Activated CD4-positive, alpha-beta memory T cell treated with anti-CD3 and anti-CD28 coated beads for 36 hours (primary cell): ENCODE measurements at places on chromosomes 2 and 18. TPM values are rescaled to one million over a fixed set of nuclear protein-coding genes. Genes with fewer than 3 reads are reported as not detected.
A peak's percentile ranks its signal among the peaks of the same experiment; 100 is the strongest.

Gene TLX2
- 0.94 TPM for total RNA-seq

Gene LGALSL
- total RNA-seq: 1.5 TPM

DNA sequence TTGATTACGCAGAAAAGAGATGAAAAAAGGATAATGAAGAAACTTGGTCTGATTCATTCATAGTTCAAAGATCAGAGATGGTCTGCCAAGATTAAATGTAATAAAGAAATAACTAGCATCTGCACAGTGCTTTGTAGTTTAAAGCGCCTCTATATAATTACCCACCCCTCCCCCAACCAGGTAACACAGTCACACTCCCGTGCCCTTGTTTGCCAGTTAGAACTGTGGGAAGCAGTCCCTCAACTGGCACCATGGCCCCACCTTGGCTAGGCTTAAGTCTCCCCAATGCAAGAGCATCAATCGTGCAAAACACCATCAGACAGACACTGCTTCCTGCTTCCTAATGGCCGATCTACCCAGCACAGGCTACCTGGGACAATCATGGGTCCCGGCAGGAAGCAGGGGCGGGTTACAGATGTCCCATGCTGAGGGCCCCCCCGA, 11.6 kb downstream of the ADCY3 start:
- H3K36me3 ChIP-seq: peaks cover 31% of the 10 kb centered on the region
- no peaks in the 10 kb centered on the region for H3K27me3 ChIP-seq
- no peak overlapping the region for H3K27ac ChIP-seq
- no peak overlapping the region for H3K4me3 ChIP-seq

DNA sequence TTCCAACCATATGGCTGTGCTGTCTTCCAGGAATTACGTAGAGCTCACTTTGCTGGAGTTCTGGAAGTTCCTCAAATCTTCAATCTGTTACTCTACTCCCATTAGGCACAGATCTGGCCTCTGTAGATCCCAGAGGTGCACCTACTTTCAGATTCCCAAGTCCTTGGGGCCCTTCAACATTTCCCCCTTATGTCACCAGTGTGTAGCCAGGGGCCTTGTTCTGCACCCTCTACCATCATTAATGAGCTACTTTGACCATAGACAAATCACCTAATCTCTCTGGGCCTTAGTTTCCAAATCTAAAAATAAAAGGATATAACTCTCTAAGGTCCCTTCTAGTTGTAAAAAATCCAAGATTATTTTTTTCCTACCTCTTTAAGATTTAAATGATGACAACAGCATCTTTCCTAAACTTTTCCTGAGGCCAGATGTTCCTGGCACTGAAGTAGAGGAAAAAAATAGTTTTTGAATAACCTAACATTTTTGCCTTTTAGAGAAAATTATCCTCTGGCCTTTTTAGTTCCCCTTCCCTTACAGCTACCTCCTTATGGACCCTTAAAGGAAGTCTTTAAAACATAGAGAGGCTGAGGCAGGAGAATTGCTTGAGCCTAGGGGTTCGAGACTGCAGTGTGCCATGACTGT, 31.0 kb upstream of the WIPF1 start:
- H3K27me3 ChIP-seq: no peaks in the 10 kb centered on the region
- DNase-seq: no peak
- H3K27ac ChIP-seq: peak overlapping the region; percentile 21

Gene CXCR1
- not detected for total RNA-seq

DNA sequence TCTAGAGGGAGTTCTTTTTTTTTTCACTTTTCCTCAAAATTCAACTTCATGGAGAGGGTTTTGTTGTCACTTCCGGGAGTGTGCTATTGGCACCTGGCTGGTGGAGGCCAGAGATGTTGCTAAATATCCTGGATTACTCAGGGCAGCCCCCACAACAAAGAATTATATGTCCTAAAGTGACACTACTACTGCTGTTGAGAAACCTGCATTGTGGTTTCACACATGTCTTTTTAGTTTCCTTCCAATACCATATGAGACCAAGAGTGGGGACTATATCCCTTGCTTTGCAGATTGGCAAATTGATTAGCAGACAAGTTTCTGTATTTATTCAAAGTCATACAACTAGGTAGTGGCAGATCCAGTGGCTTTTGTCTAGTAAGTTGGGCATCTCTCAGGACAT, 826.8 kb downstream of the TRIB2 start:
- H3K4me3 ChIP-seq: no peak overlapping the region
- H3K4me1 ChIP-seq: no peaks in the 10 kb centered on the region
- DNase-seq: no peak
- H3K36me3 ChIP-seq: no peaks in the 10 kb centered on the region
- H3K27me3 ChIP-seq: no peaks in the 10 kb centered on the region
- H3K27ac ChIP-seq: no peak overlapping the region

Gene ST8SIA5
- not detected for total RNA-seq

DNA sequence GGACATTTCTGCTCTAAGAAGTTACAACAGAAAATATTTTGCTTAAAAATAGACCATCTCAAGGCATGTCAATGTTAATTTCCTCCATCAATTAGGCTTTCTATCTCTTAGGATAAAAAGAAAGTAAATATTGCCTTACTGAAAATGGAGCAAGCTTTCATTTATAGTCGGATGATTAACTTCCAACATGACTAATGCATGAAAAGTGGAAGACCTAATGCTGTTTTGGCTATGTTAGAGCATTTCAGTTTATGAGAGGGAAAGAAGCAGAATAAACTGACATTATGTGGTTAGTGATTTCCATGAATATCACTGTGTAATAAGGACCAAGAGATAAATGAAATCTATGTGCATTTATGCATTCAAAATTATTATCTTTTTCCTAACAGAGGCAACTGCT, 475.2 kb upstream of the UBE2E3 start:
- H3K36me3 ChIP-seq: no peaks in the 10 kb centered on the region
- no peak overlapping the region for H3K4me3 ChIP-seq
- no peaks in the 10 kb centered on the region for H3K4me1 ChIP-seq

GRCh38 chr2:229652796-229653195, 61.6 kb downstream of the DNER start:
- H3K27ac ChIP-seq: no peak overlapping the region
- no peaks in the 10 kb centered on the region for H3K36me3 ChIP-seq
- H3K27me3 ChIP-seq: peaks cover 13% of the 10 kb centered on the region

Gene CFAP65
- not detected for total RNA-seq

DNA sequence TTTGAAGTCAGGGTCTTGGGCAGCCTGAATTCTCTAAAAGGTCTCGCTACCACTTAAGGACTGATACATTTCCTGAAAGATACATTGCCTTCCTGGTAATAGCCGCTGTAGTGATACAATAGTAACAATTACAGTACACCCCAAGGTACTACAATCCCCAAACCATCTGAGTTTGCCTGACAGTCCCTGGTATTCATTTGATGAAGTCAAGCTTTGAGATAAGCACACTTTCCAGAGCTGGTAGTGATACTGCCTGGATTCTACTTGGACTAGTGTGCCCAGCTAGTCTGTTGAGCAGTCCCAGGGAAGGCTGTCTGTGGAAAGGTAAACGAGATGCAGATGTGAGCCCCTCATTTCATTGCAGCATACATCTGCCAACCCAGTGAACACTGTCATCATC, 24.4 kb upstream of the ITGB6 start:
- H3K36me3 ChIP-seq: no peaks in the 10 kb centered on the region
- peaks cover 16% of the 10 kb centered on the region for H3K27me3 ChIP-seq
- no peak overlapping the region for H3K4me3 ChIP-seq
- H3K27ac ChIP-seq: peak overlapping the region; percentile 73

DNA sequence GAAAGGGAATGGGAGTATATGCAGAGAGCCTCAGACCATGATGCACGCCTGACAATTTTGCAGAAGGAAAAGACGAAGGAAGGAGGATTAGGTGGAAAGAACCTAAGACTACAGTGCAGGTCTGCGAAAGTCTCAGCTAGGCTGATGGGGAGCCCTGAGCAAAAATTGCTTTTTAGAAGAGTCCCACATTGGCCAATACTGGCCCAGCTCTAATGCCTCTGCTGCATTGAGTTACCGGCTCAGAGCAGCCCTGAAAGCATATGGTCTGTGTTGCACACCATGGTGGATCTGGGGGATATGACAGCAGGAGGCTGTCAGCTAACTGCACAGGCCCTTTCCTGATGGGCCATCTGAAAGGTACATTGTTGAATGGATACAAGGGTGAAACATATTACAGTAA, 48.3 kb upstream of the CAVIN2 start:
- no peaks in the 10 kb centered on the region for H3K36me3 ChIP-seq
- DNase-seq: no peak
- H3K4me1 ChIP-seq: no peaks in the 10 kb centered on the region
- H3K27me3 ChIP-seq: peaks cover 13% of the 10 kb centered on the region

DNA sequence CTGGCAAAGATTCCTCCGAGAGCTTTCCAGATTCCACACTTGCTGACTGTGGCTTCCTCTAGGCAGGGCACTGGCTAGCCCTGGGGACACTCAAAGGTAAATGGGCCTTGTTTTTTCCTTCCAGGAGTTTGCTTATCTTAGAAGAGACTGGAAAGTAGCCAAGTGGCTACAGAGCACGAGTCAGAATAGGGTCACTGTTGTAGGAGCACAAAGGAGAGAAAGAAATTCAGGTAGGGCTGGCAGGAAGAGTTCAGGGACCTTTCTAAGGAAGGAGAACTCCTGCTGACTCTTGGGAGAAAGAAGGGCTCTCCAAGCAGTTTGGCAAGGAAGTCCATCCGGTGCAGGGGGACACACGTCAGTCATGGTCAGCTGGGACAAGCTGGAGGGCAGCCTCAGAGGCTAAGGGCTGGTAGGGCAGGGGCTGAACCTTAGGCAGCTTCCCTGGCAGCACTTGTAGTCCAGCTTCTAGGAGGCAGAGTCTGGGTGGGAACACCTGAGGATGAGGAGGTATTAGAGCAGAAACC, 39.5 kb downstream of the NIFK start:
- no peaks in the 10 kb centered on the region for H3K27me3 ChIP-seq
- H3K27ac ChIP-seq: no peak overlapping the region
- DNase-seq: no peak
- peaks cover 45% of the 10 kb centered on the region for H3K4me1 ChIP-seq

Gene KHK
- 13.3 TPM for total RNA-seq

DNA sequence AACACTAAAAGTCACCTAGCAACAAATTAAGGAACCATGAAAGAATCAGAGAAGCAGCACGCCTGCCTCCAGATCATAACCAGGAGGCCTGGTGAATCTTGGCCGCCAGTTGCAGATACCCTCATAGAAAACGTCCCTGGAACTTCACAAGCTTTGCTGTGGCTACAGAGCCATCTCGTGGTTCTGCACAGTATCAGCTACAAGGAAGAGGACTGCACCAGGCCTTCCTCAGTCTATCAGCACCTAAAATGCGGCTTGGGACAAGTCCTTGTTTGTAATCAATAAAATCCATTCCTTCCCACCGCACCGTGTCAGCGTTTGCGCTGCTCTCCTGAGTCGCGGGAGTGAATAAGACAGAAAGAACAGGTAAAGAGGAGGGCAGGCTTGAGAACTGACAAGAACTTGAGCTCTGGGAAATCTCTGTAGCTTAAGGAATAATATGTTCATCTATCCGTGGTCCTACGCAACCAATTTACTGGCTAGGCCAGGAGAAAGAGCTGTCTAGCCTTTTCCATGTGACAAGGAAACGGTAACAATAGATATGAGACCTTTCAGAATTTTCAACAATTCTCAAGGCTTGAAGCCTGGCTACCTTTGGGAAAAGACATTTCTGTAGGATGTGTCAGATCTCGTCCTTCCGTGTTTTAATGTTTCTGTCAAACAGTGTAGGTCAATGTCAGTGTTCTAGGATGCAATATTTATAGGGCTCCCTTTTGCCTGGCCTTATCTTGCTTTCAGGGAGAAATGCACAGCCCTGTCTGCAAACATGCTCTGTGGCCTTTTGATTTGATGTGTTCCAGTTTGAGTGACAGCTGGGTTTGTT, 128.5 kb upstream of the RAB12 start:
- no peak for DNase-seq
- H3K4me3 ChIP-seq: no peak overlapping the region
- H3K36me3 ChIP-seq: no peaks in the 10 kb centered on the region
- no peak overlapping the region for H3K27ac ChIP-seq
- no peaks in the 10 kb centered on the region for H3K4me1 ChIP-seq

DNA sequence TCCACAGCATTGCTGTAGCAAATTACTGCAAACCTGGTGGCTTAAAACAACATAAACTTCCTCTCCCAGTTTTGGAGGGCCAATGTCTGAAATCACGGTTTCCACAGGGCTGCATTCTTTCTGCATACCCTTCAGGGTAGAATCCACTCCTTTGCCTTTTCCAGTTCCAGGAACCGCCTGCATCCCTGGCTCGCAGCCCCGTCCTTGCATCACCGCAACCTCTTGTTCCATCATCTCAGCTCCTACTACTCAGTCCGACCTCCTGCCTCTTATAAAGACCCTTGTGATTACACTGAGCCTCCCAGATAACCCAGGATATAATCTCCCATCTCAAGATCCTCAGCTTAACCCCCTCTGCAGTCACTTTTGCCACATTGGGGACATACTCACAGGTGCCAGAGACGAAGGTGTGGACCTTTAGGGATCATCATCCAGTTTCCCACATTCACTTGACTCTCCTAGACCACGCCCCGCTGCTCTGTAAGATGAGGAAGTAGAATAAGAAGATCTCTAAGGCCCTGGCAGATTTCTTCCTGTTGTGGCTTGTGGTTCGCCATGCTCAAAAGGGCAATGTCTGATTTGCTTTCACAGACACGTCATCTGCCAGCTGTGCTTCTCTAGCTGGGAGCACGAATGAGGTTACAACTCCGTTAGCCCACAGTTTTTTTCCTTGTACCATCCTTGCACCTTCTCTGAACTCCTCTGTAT, 103.6 kb upstream of the AGAP1 start:
- H3K27me3 ChIP-seq: peaks cover 5% of the 10 kb centered on the region
- H3K36me3 ChIP-seq: no peaks in the 10 kb centered on the region
- H3K4me1 ChIP-seq: peaks cover 12% of the 10 kb centered on the region
- no peak overlapping the region for H3K4me3 ChIP-seq

Gene IL36G
- total RNA-seq: not detected

- H3K27ac ChIP-seq: no peak overlapping the region
- no peak for DNase-seq
- H3K27me3 ChIP-seq: no peaks in the 10 kb centered on the region
- H3K36me3 ChIP-seq: no peaks in the 10 kb centered on the region
- no peak overlapping the region for H3K4me3 ChIP-seq
Measured at GRCh38 chr2:81087646-81088045, 783.1 kb upstream of the LRRTM1 start.

- H3K27me3 ChIP-seq: no peaks in the 10 kb centered on the region
- no peaks in the 10 kb centered on the region for H3K4me1 ChIP-seq
- no peak overlapping the region for H3K4me3 ChIP-seq
- no peak for DNase-seq
- no peak overlapping the region for H3K27ac ChIP-seq
- no peaks in the 10 kb centered on the region for H3K36me3 ChIP-seq
Measured at GRCh38 chr2:103810875-103811274, 1043.0 kb upstream of the POU3F3 start.

Gene FTCDNL1
- 3.3 TPM for total RNA-seq

GRCh38 chr2:234533626-234534025, 36.7 kb upstream of the ARL4C start:
- H3K36me3 ChIP-seq: no peaks in the 10 kb centered on the region
- no peak overlapping the region for H3K4me3 ChIP-seq
- no peak overlapping the region for H3K27ac ChIP-seq
- H3K27me3 ChIP-seq: peaks cover 18% of the 10 kb centered on the region
- no peaks in the 10 kb centered on the region for H3K4me1 ChIP-seq
- DNase-seq: no peak
